ENCODE measurements at places on chromosomes 7 and 10.

DNA sequence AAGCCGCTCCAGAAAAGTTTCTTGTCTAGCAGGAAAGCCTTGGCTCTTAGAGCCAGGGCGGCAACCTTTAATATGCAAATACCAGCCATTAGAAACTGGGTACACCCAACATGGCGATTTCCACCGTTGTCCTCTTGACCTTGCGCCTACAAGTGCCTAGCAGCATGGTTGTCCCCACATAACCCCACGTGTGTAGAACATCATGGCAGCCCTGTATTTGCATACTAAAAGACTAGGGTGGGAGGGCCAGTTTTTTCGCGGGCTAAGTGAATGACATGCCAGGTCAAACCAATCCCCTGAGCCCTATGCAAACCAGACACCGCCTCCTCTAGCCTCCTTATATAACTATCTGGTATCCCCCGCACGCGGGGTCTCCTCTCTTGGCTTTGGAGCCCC is 58.4 kb upstream of the FZD8 start:
- DNase-seq: no peak

DNA sequence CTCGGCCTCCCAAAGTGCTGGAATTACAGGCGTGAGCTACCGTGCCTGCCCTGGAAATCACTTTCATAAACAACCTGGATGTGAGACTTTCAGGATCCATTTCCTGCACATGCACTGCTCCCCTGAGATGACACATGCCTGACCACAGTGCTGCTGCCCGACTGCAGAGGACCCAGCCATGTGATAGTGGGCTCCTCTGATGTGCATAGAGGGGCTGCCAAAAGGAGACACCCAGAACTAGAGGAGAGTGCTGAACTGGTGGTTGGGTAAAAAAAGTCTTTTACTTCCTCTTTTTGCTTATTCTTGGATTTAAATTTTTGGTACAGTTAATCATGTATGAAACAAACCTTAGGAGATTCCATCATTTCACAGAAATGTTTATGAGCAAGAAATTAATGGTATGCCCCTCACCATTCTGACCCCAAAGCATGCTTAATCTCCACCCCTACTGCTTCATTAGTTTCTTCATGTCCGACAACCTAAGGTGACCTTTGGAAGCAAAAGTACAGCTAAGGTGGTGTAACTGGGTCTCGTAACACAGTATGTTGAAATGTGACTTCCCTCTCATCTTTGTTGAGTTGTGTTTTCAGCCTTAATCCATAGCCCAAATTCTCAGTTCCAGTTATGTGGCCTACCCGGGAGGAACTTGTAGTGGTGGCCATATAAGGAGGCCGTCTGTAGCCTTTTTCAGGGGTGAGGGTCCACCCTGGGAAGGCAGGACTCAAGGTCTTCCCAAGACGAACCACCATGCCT is 111.1 kb downstream of the RNF216 start:
- DNase-seq: no peak

GRCh38 chr10:42983591-42983990 is 93.3 kb upstream of the RET start:
- DNase-seq: no peak

DNA sequence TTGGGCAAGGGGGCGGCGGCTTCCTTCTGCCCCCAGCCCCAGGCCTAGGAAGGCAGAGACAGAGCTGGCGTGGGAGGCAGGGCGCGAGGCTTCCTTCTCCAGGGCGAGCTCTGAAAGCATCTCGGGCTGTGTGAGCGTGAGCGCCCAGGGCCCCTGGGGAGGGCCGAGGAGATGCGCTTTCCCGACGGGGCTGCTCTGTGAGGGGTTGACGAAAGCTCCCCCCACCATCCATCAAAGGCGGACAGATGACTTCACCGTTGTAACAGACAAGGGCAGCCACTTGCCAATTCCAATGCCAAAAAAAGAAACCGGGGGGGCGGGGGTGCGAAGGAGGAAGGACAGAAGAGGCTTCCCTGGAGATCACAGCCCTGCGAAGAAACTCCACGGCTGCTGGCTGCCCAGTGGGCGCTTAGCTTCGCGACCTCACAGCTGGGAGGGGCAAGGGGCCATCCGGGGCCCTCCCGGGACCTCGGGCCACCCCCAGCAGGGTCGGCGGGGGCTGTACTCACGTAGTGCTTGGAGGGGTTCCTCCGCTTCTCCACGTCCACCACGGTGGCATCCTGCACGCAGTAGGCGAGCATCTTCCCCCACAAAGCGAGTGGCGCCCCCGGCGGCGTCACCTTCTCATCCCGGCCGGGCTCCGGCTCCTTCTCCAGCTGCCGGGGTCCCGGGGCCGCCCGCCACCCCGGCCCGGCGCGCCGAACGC is 537 bp downstream of the SH3PXD2A start:
- no peak for DNase-seq

GRCh38 chr10:89644691-89644966 is 413 bp downstream of the PANK1 start:
- DNase-seq: no peak

DNA sequence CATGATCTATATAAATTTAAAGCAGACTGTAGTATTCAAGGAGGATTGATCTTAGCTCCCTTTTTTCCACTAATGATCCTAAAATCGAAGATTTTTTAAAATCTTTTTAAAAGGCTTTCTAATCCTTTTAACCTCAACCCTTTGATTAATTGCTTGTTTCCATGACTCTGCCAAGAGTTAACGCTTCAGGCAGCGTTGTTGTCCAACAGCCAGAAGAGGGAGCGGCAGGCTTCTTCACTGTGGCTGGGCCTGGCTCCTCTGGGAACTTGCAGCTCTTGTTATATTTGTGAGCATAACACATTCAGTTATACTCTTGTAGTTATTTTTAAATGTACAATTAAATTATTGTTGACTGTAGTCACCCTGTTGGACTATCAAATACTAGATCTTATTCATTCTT is 26.3 kb downstream of the CRCP start:
- DNase-seq: no peak

DNA sequence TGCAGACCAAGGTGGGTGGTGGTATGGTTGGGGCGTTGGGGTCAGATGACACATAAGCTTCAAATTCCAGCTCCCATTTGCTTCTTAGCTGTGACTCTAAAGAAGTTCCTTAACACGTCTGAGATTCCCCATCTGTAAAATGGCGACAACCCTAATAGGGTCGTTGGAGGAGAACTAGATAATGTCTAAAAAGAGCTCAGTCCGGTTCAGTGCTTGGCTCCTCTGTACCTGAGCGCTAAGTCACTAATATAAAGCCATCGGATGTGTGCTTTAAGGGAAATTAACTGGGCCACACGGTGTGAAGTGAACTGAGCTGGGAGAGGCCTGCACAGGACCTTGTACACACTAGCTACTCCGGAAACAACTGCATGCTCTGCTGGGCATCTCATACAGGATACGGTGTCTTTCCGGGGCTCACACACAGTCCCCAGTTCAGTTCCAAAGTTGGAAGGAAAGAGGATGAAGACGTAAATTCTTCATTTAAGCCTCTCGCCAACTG is 476 bp upstream of the ZFYVE27 start:
- no peak for DNase-seq

GRCh38 chr7:88398459-88398858 is 91.8 kb upstream of the STEAP4 start:
- DNase-seq: no peak

DNA sequence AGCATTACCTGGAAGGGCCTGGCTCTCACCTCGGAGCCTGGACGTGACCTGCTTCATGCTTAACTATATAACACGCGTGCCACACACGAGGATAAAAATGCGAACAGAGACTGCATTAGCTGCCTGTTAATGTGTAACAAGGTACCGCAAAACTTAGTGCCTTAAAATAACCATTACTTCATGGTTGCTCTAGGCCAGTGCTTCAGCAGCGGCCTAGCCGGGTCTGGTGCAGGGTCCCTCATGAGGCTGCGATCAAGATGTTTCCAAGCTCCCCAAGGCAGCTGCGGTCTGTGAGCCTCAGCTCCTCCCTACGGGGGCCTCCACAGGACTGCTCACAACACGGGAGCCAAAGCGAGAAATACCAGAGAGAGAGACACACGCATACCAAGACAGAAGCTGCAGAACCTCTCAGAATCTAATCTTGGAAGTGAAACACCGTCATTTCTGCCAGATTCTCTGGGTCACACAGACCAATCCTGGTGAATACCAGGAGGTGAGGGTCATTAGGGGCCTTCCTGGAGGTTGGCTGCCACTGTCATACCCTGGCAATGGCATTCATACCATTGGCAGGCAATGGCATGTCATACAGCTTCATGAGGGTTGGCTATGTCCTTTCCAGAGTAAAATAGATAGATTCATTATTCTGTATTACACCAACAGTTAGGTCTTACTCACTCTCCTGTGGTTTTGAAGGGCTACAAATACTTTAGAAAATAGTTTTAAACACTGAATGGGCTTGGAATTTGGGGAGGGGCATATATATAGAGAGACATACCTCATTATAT is 94.5 kb downstream of the HIPK2 start:
- DNase-seq: no peak

DNA sequence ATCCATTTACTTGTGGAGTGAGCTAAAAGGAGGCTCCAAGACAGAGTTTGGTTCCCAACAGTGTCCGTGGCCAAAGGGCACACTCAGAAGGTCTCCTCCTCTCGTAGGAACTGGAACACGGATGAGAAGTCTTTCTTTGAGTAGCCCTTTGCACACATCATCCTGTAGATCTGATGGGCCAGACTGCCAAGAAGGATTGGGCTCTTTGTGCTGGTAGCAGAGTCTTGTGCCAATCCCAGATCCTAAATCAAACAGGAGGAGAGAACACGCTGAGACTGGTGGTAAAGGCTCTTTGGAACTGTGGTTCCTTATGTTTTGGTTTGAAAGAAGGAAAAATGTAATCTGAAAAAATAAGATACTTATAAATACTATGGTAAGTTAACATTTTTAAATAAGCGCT is 136.6 kb downstream of the HIBADH start:
- DNase-seq: no peak

- no peak for DNase-seq
Measured at GRCh38 chr7:20408467-20408826, 77.7 kb downstream of the ITGB8 start.

GRCh38 chr10:79420974-79421688 is 24.3 kb downstream of the ZCCHC24 start:
- DNase-seq: no peak

- DNase-seq: no peak
Measured at GRCh38 chr10:97475936-97476594, 22.2 kb downstream of the MMS19 start.

DNA sequence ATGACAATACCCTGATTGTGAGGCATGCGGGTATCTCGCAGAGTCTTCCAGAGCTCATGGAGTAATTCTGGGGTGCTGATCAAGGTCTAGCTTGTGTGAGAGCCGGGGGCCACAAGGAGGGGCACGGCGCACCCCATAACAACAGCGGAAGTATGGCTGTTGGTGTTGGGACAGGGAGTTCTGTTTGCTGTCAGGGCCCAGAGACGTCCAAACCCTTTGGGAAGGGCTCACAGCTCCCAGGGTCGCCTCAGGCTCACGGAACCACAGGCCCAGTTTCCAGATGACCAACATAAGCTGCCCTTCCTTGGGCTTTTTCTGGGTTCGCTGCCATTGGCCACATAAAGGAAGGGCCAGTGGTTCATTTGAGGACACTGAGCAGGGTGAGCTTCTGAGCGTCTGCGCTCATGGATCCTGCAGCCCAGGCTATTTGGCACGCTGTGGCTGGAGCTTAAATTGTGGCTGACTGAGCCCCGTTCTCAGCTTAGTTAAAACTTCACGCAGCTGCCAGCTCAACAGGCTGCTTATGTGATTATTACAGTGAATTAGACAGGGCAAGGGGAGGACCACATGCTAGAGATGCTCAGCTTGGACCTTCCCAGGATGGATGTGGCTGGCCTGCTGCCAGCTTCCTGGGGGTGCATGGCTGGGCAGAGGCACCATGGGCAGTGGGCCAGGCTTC is 92.3 kb downstream of the DNAJB6 start:
- no peak for DNase-seq

GRCh38 chr7:150751702-150752101 is 14.5 kb downstream of the GIMAP5 start:
- DNase-seq: no peak

Data from activated CD4-positive, alpha-beta T cell treated with anti-CD3 and anti-CD28 coated beads, Interleukin-2, amount 10 ng/mL, durations not matched to agents 7 days and 5 days (primary cell).